Spinal cord (tissue), 10 donors: ENCODE measurements at places on chromosomes 7 and 10. TPM values are rescaled to one million over a fixed set of nuclear protein-coding genes. Genes with fewer than 3 reads are reported as not detected.

Gene CNPY1
- polyA plus RNA-seq, result not detected

Gene ZNF800
- polyA plus RNA-seq, result 22.9 TPM

Gene ERVW-1
- 1.8 TPM for polyA plus RNA-seq

Gene FAM131B
- polyA plus RNA-seq, result 108 TPM

Gene ELFN1
- 24.3 TPM for polyA plus RNA-seq

Gene CALHM3
- 0.09 TPM for polyA plus RNA-seq

Gene AKR1C1
- polyA plus RNA-seq, result 60.3 TPM

Gene RNF148
- not detected for polyA plus RNA-seq

Gene TMEM225B
- polyA plus RNA-seq, result 0.59 TPM

Gene TMEM236
- polyA plus RNA-seq, result 0.27 TPM

Gene SGCE
- polyA plus RNA-seq, result 76.8 TPM

Gene MYH16
- not detected for polyA plus RNA-seq

Gene HTRA1
- 174 TPM for polyA plus RNA-seq

Gene CALCR
- 1.1 TPM for polyA plus RNA-seq

Gene CC2D2B
- 2.8 TPM for polyA plus RNA-seq

Gene CAMK2B
- polyA plus RNA-seq, result 132 TPM

Gene HGF
- polyA plus RNA-seq, result 1.2 TPM

Gene ALOX5
- polyA plus RNA-seq, result 4.6 TPM

Gene INHBA
- 2.6 TPM for polyA plus RNA-seq

Gene ACSM6
- 0.14 TPM for polyA plus RNA-seq

Gene UTF1
- polyA plus RNA-seq, result not detected

Gene COX15
- polyA plus RNA-seq, result 44.1 TPM

Gene C7orf57
- 4.5 TPM for polyA plus RNA-seq

Gene FUOM
- polyA plus RNA-seq, result 7.8 TPM

Gene PARD3
- 32.1 TPM for polyA plus RNA-seq

Gene VSTM4
- polyA plus RNA-seq, result 19.2 TPM

Gene SPDYE9
- 1.6 TPM for polyA plus RNA-seq

Gene NYAP1
- 63.4 TPM for polyA plus RNA-seq

Gene PPP1R9A
- polyA plus RNA-seq, result 23.4 TPM

Gene LOXL4
- 0.76 TPM for polyA plus RNA-seq

Gene VAX1
- polyA plus RNA-seq, result not detected

Gene CCDC146
- 21.5 TPM for polyA plus RNA-seq

Gene TBX20
- not detected for polyA plus RNA-seq

Gene NOS3
- polyA plus RNA-seq, result 11.3 TPM

Gene OPALIN
- polyA plus RNA-seq, result 0.83 TPM

Gene KCNK18
- polyA plus RNA-seq, result not detected
